ENCODE measurements at places on chromosomes 5 and 9. TPM values are rescaled to one million over a fixed set of nuclear protein-coding genes. Genes with fewer than 3 reads are reported as not detected.

DNA sequence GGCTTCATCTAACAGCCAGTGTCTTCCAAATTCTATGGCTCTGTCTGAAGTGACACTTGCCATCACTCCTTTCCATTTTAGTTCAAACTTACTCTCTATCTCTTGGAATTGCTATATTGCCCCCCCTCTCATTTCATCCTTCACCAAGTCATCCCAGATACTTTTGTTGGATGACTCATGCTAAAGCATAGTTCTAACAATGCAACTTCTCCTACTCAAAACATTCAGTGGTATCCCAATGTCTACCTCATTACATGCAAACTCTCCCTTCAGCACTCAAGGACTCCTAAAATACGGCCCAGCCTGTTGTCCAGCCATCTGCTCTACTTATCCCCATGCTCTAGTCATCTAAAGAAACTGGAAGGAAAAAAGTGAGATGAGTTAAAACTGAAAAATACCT, 171.6 kb downstream of the RASEF start:
- no peak for DNase-seq

DNA sequence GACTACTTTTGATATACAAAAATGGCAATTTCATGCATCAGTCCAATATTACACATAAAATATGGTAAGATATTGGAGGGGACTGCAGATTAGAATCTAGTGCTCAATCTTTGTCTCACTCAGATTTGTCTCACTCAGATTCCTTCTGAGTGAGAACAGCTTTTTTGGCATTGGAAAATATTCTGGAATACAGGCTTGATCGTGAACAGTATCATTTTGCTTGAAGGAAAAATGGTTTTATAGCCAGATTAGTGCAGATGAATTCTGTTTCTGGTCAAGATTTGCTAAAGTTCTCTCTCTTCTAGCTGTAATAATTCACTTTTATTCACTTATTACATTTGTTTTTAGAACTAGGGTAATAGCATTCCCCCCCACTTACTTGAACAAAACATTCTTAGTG, 51.2 kb downstream of the MAN2A1 start:
- DNase-seq, result no peak

DNA sequence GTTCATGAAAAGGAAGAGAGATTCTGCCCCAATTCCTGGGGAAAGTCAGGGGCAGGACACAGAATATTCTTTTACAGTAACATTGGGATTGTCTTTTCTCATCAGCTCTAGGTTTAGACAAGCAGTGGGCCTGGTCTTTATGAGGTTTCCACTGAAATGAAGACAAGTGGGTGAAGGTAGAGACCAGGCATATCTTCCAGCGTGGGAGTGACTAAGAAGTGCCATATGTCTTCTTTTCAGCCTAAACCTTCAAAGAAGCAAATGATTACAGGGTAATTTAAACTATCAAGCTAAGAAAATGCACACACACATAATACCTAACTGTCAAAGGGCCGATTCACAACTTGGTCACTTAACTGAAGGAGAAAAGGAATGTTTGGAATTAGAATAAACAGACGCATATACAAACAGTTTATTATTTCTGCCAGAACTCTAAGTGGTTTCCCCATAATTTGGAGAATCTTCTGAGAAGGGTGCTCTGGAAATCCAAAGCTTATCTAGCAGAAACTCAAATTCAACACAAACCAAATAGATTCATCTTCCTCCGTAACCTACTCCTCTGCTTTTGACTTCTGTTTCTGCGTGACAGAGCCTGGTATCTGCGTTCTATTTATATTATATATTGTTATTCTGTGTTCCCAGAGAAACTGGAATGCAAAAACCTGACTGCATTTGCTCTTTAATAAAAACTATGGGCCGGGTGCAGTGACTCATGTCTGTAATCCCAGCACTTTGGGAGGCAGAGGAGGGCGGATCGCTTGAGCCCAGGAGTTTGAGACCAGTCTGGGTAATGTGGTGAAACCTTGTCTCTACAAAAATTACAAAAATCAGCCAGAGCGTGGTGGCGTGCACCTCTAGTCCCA, 22.0 kb upstream of the TEK start:
- DNase-seq, result no peak

DNA sequence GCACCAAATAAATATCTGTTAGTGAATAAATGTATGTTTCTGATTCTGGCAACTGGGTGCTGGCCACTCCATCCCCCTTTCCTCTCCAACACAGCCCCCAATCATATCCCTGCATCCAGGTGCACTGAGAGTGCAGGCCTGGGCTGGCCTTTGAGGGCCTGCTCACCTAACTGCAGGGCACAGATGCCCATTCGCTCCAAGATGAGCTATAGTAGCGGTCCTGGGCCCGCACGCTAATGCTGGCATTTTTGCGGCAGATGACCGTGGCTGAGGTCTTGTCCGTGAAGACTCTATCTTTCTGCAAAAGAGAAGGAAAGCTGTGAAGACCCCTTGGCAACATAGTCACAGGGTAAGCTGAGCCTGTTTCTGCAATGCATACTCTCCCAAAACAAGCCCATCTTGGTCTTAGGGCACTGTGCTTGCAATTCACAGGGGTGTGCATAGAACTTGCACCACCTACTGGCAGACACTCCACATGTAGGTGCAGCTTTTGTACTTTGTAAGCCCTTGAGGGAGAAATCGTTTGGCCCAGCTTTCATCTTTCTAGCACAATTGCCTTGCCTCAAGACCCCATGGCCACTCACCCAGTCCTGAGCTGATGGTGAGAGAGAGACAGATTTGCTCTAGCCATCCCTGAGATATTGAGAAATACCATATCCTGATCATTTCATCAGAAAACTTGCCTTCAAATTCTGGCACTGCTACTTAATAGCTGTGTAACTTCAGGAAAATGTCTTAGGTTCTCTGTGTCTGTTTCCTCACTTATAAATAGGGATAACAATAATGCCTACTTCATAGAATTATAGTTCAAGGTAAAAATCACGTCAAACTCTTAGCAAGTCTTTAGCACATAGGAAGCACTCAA, 13.5 kb downstream of the IL12B start:
- peak; percentile 22 for DNase-seq

- DNase-seq, result no peak
Observed at GRCh38 chr5:139167952-139168720, 30.0 kb downstream of the SIL1 start.

DNA sequence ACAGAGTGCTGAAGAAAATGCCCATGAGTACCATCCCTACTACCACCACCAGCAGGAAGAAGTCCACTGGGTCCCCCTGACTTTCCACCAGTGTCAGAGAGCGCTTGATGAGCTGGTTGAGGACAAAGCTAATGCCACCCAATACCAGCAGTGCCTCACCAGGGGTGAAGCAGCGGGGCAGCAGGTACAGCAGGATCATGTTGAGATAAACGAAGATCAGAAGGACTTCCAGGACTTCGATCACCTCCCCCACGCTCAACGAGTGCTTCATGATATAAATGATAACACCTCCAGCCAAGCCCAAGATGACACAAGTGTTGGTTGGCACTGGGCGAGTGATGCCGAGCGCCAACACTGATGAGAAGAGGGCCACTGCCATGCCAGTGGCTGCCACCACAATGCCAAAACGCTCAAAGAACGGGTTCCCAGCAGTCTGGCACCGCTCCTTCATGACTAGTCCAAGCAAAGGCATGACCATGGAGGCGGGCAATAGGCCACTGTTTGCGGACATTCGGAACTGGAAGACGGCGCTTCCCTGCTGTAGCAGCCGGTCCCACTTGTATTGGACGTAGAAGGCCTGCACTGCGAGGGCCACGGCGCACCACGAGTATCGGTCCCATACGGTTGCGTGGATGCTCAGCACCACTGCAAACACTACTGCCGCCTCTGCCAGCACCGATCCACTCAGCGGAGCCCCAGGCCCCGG, 679 bp downstream of the DOLK start:
- DNase-seq, result no peak

SOX30 gene
- 0.14 TPM for total RNA-seq

FAXDC2 gene
- total RNA-seq, result not detected

ANKRD34B gene
- not detected for total RNA-seq

Data from CD4-positive, alpha-beta memory T cell (primary cell).